ENCODE measurements at places on chromosomes 6 and 20. TPM values are rescaled to one million over a fixed set of nuclear protein-coding genes. Genes with fewer than 3 reads are reported as not detected.

The GPANK1 gene
- total RNA-seq = 6.1 TPM

The MOG gene
- not detected for total RNA-seq

- DNase-seq = no peak
These were observed 256.6 kb upstream of the SGK1 start for GRCh38 chr6:134574491-134574890.

- DNase-seq = no peak
These were observed 89.2 kb downstream of the NOL4L start for GRCh38 chr20:32495949-32496348.

GRCh38 chr6:121838842-121839241, 403.4 kb downstream of the GJA1 start:
- DNase-seq = peak; percentile 38

- DNase-seq = peak; percentile 31
These were observed 4.2 kb upstream of the NCR3 start for GRCh38 chr6:31597006-31597405.

- DNase-seq = peak; percentile 62
These were observed 1.5 kb downstream of the VNN1 start for GRCh38 chr6:132712366-132712765.

Measured in IMR-90 (cell line).